RWPE2 (cell line): ENCODE measurements at places on chromosomes 1 and 21.
A peak's percentile ranks its signal among the peaks of the same experiment; 100 is the strongest.

DNA sequence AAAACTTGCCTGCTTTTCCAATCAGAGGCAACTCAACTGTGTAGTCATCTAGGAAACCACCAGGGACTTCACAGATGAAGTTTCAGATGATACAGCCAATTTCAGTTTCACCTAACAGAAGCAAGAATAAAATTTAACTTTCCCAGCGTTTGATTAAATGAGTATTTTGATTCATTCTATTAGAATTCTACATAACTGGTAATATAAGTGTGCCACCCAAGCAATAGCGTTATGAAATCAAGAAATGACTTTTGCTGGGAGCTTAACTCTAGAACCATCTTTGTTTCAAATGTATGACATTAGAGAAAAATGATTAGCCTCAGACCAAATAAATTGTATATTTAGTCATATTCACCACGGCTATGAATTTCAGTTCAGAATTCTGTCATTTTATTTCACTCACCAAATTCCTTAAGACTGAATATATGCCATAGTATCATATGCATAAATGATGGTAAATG is 239.3 kb downstream of the NRIP1 start:
- DNase-seq: no peak

GRCh38 chr1:53328541-53329499 is 950 bp upstream of the LRP8 start:
- DNase-seq: peak; percentile 44

- DNase-seq: no peak
These were observed 976.9 kb downstream of the BRINP3 start for GRCh38 chr1:189500778-189501177.

- no peak for DNase-seq
These were observed 310.6 kb downstream of the LRRIQ3 start for GRCh38 chr1:73887412-73887811.

DNA sequence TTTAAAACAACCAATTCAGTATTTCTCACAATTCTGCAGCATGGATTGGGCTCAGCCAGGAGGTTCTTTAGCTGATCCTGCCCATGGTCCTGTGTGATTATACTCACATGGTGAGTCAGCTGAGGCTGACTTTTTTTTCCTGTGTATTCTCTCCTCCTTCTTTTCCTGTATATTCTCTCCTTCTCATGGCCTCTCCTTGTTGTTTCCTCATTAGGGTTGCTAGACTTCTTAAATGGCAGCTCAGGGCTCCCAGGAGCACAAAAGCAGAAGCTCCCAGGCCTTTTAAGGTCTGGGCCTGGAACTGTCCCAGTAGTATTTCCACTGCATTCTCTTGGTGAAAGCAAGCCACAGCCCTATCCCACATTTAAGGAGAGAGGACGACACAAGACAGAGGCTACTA is 26.8 kb downstream of the VANGL1 start:
- DNase-seq: no peak

DNA sequence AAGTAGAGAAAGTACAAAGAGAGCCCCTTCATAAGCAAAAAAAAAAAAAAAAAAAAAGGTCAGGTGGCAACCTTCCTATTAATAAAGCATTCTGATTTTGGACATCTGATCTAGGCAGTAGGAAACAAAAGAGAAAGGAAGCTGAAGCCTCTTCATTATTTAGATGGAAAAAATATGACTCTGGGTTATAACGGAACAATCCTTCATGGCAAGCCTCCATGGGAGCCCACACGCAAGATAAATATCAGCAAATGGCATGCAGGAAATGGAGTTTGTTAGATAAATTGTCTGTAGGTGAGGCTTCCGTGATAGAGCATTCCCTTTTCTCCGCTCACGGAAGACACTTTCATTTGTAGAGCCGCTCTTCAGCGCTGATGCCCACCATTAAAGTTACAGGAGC is 381.0 kb downstream of the TTLL7 start:
- DNase-seq: no peak

- no peak for DNase-seq
These were observed 186.0 kb upstream of the PLXNA2 start for GRCh38 chr1:208430220-208430619.

DNA sequence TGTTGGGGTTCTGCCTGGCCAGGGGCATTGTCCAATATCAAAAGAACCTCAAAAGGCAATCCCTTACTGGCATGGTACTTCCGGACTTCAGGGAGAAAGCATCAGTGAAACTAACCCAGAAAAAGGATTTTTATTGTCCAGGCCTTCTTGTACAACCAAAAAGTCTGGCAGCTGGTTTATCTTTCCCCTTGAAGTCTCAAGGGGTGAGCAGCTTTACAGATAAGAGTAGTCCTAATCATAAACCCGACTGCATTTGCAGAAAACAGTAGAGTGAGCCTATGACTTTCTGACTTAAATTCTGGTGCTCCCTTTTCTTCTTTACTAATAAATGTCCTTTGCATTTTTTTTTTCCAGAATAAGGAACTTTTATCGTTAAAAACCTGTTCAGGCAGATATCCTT is 104.0 kb upstream of the CHRM3 start:
- no peak for DNase-seq
